ENCODE measurements at places on chromosomes 3 and 15. TPM values are rescaled to one million over a fixed set of nuclear protein-coding genes. Genes with fewer than 3 reads are reported as not detected.

The HYAL1 gene
- total RNA-seq, result not detected

The EFCC1 gene
- 0.07 TPM for total RNA-seq

DNA sequence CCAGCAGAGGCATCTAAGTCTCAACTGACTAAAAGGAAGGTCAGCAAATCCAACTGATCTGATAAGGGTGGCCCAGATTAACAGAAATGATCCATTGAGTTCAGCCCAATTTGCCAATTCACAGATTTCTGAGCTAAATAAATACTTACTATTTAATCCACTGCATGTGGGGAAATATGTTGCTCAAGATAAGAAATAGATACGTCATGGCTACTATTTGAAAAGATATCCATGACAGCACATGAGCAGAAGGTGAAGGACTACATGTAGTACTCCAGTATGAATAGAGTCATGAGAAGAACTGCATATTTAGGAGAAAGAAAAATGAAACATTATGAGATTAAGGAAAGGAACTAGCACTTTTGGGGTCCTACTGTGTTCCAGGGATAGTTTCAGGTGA lies 332.4 kb downstream of the ARPP21 start:
- no peak for DNase-seq

GRCh38 chr3:69776920-69777581 lies 37.8 kb downstream of the MITF start:
- DNase-seq, result no peak

- DNase-seq, result peak; percentile 13
Measured at GRCh38 chr15:82647835-82648256, 683 bp upstream of the CPEB1 start.

DNA sequence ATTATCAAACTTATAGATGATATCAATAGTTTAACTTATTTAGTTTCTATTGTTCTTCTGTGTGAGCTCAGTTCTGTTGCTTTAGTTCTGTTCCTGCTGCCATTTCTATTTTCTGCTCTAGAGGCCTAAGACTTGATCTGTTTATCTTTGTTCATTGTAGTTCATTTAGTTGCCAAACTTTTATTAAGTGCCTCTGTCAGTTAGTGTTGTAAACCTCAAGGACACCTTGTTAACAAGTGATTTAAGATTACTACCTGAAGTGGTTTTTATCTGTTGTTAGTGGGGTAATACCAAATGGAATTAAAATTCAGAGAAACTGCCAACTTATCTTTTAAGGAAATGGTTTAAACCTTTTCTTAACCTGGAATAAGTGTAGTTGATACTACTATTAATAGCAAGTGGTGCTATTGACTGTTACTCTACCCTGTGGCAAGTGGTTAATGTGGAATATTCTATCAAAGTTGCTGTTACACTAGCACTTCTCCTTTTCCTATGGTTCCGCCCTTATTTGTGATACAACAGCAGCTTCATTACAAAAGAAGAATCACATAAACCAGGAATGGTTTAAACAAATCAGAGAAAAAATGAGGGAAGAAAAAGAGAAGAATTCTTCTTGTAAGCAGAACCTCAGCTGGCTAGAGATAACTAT lies 500.6 kb upstream of the GOLIM4 start:
- no peak for DNase-seq
